ENCODE measurements at places on chromosomes 4 and X.

DNA sequence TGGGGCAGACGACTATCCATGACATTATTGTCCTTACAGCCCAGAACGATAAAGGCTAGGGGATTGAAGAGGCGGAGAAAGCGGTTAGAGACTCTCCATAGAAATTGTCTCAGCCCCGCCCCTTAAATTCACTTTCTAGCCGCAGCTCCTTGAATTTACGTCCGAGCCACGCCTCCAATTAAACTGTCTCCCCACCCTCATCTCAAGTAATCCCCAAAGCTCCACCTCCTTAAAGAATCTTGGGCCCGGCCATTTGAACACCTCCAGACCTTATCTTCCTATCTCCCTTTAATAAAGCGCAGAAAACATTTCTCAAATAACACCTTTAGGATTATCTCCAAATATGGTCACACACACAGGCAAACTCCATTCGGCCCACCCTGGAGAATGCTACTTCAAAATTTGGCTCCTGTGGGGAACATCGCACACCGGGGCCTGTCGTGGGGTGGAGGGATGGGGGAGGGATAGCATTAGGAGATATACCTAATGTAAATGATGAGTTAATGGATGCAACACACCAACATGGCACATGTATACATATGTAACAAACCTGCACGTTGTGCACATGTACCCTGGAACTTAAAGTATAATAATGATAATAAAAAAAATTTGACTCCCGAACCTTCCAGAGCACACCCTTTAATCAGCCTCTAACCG, 7.2 kb upstream of the MAGIX start:
- peak; percentile 34 for ATAC-seq

- ATAC-seq: no peak
Measured at GRCh38 chr4:6869944-6870343, 39.7 kb upstream of the TBC1D14 start.

DNA sequence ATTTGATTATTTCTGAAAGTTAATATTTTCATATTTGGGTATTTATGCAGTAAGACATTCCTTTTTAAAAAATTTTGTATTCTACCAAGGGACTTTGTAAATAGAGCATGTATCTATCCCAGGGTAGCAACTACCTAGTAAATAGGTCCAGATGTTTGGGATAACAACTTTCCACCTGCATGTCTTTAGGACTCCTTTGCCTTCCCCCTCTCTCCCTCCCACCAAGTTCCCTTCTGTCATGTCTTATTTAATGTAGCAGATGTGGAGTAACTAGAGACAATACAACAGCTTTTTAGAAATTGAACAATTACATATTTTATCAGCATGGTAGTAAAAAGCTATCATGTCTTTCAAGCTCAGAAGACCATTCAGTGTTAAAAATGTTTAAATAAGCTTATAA, 821.0 kb downstream of the C4orf33 start:
- no peak for ATAC-seq

DNA sequence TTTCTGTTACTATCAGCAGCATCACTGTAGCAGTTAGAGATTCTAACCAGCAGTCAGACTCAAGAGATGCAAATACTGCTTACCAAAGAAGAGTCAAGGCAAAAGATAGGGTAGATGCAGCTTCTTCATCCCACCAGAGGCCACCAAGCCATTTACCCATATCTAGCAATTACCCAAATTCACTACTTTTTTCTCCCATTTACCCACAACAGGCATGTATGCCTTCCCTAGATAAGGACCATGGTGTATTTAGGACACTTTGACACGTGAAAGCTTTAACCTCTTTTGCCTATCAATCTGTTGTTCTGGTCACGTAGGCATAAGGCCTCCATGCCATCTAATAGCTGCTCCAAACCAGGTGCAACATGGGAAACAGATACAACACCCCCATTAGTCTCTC, 5.6 kb downstream of the LARP7 start:
- no peak for ATAC-seq

GRCh38 chr4:113049421-113050370, at the start of gene ANK2:
TSS of gene ANK2 (plus strand) at chr4:113049653. CDS start at chr4:113049729, 76 bp downstream.
- ATAC-seq: peak; percentile 81

- peak; percentile 56 for ATAC-seq
Measured at GRCh38 chrX:39652336-39652735, 445.4 kb downstream of the BCOR start.

- ATAC-seq: no peak
Measured at GRCh38 chr4:187972135-187972534, 23.4 kb upstream of the ZFP42 start.

DNA sequence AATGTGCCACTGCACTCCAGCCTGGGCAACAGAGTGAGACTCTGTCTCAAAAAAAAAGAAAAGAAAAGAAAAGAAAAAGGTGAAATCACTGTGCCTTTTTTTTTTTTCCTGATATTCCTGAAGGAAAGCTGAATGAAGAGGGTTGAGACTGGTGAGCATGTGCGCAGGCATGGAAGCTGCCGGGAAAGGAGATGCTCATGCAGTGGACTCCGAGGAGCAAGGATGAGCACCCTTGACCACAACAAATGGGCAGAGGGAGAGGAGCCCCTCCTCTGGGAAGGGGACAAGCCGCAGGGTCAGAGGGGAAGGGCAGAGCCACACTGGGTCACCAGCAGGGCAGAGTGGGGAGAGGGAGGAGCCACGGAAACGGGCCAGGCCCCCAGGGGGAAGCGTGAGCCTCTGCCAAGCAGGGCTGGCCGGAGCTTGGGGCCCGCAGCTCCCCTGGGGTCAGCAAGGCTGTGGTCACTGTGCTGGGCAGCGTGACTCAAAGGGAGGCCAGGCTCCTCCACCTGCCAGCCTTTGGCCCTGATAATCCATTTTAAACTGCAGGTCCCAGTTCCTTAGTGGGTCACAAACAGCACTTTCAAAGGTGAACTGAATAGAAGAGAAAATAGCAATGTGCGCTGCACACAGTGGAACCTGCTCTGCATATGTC, 79.8 kb downstream of the NAT8L start:
- ATAC-seq: no peak

DNA sequence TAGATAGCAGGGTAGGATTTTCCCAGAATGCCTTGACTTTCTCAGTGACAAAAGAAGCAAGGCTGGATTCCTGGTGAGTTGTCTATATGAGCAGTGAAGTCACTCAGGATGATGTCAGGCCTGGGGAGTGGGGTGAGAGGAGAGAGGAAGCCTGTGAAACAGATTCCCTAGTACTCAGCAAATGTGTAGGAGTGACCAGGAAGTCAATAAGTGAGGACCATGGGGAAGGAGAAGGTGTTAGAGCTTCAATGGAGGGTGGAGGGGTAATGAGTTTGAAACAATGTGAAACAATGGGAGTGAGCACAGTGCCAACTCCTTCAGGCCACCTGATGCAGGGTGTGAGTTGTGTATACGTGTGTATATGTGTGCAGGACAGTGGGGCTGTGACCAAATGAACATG, 2.4 kb upstream of the SLC9A6 start:
- ATAC-seq: no peak

GRCh38 chr4:147854154-147854553, 122.3 kb downstream of the ARHGAP10 start:
- peak; percentile 36 for ATAC-seq

- no peak for ATAC-seq
Measured at GRCh38 chr4:110477836-110478235, 1.9 kb downstream of the ENPEP start.

DNA sequence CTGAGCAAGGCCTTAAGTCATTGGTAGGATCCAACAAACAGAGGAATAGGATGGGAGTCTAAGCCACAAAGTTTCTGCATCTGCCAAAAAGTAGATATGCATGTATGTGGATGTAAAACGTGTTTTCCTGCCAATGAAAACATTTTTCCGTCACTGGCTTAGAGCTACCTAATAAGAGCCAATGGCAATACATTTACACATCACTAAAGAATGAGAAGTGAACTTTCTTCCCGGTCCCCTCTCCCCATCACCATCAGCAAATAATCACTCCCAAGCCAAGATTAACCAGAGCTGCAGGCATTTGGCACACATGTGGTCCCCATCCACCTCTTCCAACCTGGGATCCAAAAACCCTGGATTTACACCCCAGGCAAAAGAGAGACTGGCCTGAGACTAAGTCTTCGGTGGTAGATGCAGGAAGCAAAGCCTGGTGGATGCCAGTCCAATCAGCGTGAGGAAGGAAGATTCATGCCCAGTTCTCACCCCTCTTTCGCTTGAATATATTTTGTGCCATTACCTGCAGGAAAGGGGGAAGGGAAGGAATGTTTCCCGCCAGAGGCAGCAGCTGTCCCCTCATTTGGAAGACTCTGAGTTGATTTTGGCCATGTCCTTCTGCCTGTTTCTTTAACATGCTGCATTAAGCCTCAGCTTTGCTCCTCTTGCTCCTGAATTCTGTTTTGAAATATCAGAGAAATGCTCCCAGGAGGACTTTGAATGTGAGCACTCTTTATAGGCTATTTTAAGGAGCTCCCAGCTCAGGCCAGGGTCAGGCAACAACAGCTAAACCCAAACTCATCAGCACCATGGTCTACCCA, 131.4 kb downstream of the CHIC2 start:
- ATAC-seq: peak; percentile 64

GRCh38 chr4:188603646-188604045, 464.4 kb downstream of the TRIML1 start:
- no peak for ATAC-seq

- no peak for ATAC-seq
Measured at GRCh38 chr4:98634061-98634460, 24.4 kb downstream of the TSPAN5 start.

DNA sequence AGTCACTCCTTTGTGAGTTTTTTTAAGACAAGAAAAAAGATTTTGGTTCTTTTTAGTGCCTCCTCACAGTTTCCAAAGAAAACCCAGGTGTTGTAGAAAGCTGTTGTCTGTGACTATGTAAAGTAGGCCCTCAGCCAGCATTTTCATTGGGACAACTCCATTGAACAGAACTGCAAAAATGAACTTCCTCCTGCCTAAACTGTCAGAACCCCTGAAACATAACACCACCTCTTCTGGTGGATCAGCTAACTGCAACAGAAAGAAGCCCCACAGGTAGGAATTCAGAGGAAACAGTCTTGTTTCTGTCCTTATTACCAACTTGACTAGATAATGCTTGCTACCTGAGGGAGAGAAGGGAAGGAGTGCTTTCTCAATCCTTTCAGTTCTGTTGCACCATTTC, 3.4 kb upstream of the ATP11C start:
- ATAC-seq: no peak

- ATAC-seq: no peak
Measured at GRCh38 chrX:150047818-150048217, 109.5 kb upstream of the EOLA2 start.

DNA sequence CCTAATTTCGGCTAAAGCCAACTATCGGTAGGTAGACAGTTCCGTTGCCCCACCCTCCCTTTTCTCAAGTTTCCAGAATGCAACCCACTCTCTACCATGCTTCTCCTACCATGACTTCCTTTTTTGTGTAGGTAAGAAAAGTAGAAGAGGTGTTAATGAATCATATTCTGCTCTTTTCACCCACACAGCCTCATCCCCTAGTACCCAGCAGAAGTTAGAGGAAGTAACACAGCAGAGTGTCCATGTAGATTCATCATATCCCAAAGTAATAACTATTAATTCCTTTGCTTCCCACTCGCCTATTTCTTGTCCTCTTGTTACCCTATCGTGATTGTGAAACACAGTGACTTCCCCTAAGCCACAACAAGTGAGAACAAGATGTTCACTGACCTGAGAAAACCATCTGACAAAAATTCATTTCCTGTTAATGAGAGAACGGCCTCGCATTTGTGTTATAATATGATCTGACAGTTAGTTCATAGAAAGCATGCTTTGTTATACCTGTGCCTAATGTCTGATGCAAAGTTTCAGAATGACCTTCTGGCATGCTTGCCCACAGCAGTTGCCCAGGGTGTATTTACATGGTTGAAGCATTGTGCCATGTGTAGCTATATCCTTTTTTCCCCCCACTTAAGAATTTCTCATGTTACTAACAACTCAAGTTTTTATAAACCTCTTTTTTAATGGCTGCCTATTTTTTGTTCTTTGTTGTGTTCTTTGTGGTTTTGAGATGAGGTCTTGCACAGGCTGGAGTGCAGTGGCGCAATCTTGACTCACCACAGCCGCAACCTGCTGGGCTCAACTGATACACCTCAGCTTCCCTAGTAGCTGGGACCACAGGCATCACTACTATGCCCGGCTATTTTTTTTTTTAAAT, 185.6 kb downstream of the RAP1GDS1 start:
- ATAC-seq: no peak

- ATAC-seq: peak; percentile 1
Measured at GRCh38 chr4:2537011-2537830, 774 bp downstream of the FAM193A start.

DNA sequence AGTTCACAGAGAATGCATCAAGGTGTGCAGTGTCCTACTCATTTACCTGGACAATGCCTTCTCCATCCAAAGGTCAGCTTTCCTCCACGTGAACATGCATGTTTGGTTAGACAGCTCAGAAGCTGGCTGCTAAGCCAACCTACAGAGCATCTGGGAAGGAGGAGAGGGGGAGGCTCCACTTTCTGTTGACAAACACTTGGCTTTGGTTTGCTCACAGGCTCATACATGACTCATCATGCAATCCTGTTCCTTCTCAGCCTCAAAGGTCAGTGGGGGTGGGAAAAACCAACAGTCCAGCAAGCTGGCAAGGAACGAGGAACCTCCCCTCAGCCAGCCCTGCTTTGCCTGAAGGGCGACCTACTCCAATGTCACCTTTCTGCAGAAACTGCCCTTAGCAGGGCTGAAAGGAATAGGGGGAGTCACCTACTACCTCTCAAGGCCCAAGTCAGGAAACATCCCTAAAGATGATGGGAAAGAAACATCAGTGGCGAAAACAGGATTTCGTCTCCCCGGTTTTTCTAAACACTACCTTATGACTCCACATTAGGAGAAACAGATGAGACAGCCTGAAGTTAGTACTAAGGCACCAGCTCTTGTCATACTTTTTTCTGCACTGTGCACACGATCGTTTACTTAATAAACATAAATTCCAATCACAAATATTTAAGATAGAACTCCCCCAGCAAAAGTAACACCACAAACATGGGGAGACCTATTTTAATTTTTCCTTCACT, 37.9 kb downstream of the RELL1 start:
- peak; percentile 99 for ATAC-seq

- ATAC-seq: no peak
Measured at GRCh38 chr4:88999392-88999930, 57.5 kb downstream of the FAM13A start.

- ATAC-seq: no peak
Measured at GRCh38 chr4:13782231-13782630, 154.7 kb upstream of the BOD1L1 start.

DNA sequence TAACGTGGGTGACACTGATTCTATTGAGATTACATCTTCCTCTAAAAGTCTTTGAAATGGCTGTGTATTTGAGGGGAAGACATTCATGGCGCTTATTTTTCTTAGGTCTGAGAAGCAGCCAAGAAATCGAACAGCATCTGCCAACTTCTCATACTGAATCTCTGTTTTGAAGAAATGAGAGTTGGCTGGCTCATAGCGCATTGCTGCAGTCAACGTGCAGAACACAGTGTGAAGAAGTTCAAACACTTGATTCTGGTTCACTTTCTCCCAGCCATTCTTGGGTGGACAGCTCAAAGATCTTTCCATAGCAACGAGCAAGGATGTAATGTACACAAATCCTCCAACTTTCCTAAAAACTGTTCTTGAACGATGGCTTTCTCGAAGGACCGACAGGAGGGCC, 156.5 kb downstream of the WDFY3 start:
- no peak for ATAC-seq

- peak; percentile 74 for ATAC-seq
Measured at GRCh38 chrX:17923546-17923945, 62.4 kb upstream of the RAI2 start.

- no peak for ATAC-seq
Measured at GRCh38 chr4:4770610-4771009, 88.9 kb upstream of the MSX1 start.
